ENCODE measurements at places on chromosomes 3 and 15. TPM values are rescaled to one million over a fixed set of nuclear protein-coding genes. Genes with fewer than 3 reads are reported as not detected.

GRCh38 chr15:93244696-93245660, 156.0 kb upstream of the RGMA start:
- no peak overlapping the region for H3K4me3 ChIP-seq
- no peaks in the 10 kb centered on the region for H3K4me1 ChIP-seq

DNA sequence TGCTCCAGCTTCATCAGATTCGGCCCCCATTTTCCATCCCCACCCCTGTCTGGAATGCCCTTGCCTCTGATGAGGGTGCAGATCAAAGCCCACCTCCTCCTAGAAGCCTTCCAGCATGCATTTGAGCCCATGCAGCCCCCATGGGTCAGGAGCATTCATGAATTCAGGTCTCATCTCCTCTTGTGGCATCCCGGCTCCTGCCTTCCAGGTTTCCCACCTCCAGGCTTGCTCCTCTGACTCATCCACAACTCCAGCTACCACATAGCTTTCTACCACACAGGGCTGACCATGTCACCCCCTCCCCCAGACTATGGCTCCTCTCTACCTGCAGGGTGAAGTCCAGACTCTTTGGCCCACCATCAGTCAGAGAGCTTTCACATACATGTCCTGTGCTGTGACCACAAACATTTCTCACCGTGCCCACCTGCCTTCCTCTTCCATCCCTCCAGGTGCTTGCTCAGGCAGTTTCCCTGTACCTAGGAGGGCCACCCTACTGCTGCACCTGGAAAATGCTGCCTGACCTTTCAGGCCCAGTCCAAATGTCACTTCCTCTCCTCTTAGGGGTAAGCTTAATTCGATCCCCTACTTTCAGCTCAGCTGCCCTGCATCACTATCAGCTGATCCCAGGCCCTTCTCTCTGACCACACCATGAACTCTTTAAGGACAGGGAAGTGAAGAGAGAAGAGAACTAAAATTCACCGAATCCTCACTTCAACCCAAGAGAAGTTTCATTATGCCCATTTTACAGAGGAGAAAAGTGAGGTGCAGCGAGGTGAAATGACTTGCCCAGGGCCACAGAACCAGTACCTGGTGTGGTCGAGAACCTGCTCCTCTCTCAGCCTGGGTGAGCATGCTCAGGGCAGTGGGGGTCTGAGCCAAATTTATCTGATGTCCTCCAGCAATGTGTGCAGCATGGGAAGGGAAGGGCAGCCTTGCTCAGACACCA, 13.7 kb upstream of the FGD5 start:
- H3K36me3 ChIP-seq = no peaks in the 10 kb centered on the region
- peaks cover 46% of the 10 kb centered on the region for H3K4me1 ChIP-seq
- no peak overlapping the region for H3K4me3 ChIP-seq
- peak overlapping the region; percentile 75 for H3K27ac ChIP-seq

Gene PFKFB4
- 16.8 TPM for total RNA-seq

Gene SRGAP3
- total RNA-seq = 17.8 TPM

DNA sequence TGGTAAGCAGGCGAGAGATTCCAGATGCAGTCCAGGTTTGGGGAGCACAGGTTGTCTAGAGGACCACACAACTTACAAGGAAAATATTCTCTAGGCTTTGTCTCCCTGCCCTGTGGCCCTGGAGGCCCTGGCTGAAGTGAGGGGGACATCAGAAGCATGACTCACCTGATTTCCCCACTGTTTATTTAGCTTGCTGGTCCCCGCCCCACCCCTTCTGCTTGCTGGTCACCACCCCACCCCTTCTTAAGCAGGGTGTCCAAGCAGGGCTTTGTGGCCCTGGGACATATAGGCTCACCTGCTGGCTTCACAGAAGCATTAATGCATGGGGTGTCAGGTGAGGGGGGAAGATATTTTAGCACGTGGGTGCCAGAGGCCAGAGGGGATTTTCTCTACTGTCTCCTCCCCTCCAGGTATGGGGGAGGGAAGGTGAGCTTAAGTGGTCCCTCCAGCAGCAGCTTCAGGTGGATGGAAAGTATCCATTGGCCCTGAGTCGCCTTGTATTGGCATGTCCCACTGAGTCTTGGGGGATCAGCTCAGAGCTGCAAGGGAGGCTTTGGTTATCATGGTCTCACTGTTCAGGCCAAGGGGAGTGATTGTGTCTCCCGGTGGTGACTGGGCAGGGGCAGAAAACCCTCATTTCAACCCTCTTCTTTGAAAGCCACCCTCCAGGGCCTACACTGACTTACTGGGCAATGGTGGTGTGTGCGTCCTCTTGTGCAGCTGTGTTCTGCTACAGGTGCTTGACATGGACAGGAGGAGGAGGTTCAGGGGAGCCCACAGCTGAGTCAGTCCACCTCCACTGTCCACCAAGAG, 49.8 kb downstream of the GASK1A start:
- no peak overlapping the region for H3K27ac ChIP-seq
- no peaks in the 10 kb centered on the region for H3K27me3 ChIP-seq

GRCh38 chr3:186339180-186339918, 22.7 kb downstream of the DGKG start:
- no peaks in the 10 kb centered on the region for H3K27me3 ChIP-seq
- no peak for DNase-seq
- H3K4me3 ChIP-seq = no peak overlapping the region
- no peak overlapping the region for H3K27ac ChIP-seq

- no peak overlapping the region for H3K27ac ChIP-seq
- DNase-seq = no peak
- H3K36me3 ChIP-seq = no peaks in the 10 kb centered on the region
- H3K27me3 ChIP-seq = no peaks in the 10 kb centered on the region
- no peak overlapping the region for H3K4me3 ChIP-seq
- H3K4me1 ChIP-seq = no peaks in the 10 kb centered on the region
These were observed 94.0 kb upstream of the PLCL2 start for GRCh38 chr3:16790432-16791400.

- H3K4me3 ChIP-seq = no peak overlapping the region
- no peak overlapping the region for H3K27ac ChIP-seq
- no peaks in the 10 kb centered on the region for H3K36me3 ChIP-seq
These were observed 96.4 kb downstream of the NAALADL2 start for GRCh38 chr3:174955513-174956016.

DNA sequence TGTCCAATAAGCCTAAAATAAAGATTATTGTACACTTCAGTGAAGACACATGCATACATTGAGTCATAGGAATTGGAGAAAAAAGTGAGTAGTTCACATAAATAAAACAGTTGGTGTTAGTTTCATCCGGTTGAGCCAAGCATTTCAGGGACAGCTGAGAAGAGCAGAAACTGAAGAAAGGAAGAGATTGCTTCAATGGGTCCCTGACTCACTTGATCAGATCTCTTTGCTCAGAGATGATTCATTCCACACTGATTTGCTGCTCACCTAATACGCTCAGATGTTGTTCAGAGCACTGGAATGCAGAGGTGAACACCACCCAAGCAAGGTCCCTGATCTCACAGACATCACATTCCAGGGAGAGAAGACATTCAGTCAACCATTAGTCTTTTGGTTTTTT, 93.7 kb downstream of the RAD18 start:
- no peaks in the 10 kb centered on the region for H3K36me3 ChIP-seq
- no peaks in the 10 kb centered on the region for H3K27me3 ChIP-seq
- no peaks in the 10 kb centered on the region for H3K4me1 ChIP-seq
- DNase-seq = no peak
- no peak overlapping the region for H3K27ac ChIP-seq

DNA sequence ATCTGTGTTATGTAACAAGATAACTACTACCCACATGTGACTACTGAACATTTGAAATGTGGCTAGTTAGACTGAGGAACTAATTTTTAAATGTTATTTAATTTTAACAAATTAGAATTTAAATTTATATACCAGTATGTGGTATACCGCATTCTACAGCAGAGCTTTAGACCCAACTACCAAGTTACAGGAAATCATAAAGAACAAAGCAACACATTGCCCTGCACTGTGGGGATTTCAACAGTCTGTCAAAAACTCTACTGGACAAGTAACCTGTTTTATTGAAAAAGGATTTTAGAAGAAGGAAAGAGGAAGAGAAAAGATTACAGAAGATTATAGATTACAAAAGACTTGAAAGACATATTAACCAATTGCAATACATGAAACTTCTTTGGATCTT, 64.9 kb downstream of the DPH6 start:
- H3K4me3 ChIP-seq = no peak overlapping the region
- no peaks in the 10 kb centered on the region for H3K27me3 ChIP-seq
- H3K27ac ChIP-seq = no peak overlapping the region
- no peak for DNase-seq
- no peaks in the 10 kb centered on the region for H3K4me1 ChIP-seq
- no peaks in the 10 kb centered on the region for H3K36me3 ChIP-seq

DNA sequence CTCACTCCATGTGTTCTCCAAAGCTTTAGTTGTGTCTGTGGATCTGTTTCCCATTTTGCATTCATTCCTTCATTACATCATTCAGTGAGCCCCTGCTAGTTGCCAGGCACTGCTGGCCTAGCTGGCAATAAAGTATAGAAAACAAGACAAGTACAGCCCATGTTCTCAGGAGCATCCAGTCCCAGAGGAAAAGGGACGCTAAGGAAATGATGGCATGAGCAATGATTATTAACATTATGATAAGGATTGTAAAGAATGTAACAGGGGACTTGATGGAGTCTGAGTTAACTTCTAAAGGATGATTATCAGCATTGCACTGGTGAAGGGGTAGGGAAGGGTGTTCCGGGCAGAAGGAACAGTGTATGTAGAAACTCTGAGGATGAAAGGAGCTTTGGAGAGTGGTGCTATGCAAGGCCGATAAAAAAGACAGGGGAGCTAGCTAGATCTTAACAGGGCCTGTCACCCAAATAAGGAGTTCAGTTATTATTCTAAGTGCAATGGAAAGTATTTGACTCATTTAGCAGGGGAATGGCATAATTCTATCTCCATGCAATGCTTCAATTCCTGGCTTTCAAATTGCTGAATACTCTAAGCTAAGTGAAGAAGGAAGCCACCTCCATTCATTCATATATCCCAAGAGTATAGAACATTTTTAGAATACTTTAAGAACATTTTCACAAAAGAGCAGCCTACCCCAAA, 258.2 kb upstream of the STT3B start:
- H3K27ac ChIP-seq = peak overlapping the region; percentile 46
- H3K27me3 ChIP-seq = no peaks in the 10 kb centered on the region

- no peak overlapping the region for H3K4me3 ChIP-seq
- H3K27ac ChIP-seq = no peak overlapping the region
- no peak for DNase-seq
- no peaks in the 10 kb centered on the region for H3K27me3 ChIP-seq
- H3K4me1 ChIP-seq = no peaks in the 10 kb centered on the region
- H3K36me3 ChIP-seq = no peaks in the 10 kb centered on the region
These were observed 167.1 kb downstream of the P3H2 start for GRCh38 chr3:189953551-189953950.

GRCh38 chr3:52831500-52832301, 1.2 kb upstream of the ITIH4 start:
- peak overlapping the region; percentile 39 for H3K27ac ChIP-seq
- DNase-seq = peak; percentile 62
- H3K27me3 ChIP-seq = no peaks in the 10 kb centered on the region
- H3K4me1 ChIP-seq = peaks cover 6% of the 10 kb centered on the region

GRCh38 chr15:100602823-100603393, 519 bp downstream of the ASB7 start:
- H3K36me3 ChIP-seq = no peaks in the 10 kb centered on the region
- peak overlapping the region; percentile 95 for H3K27ac ChIP-seq
- H3K4me1 ChIP-seq = peaks cover 27% of the 10 kb centered on the region
- H3K27me3 ChIP-seq = no peaks in the 10 kb centered on the region
- DNase-seq = no peak
- H3K4me3 ChIP-seq = peak overlapping the region; percentile 82

DNA sequence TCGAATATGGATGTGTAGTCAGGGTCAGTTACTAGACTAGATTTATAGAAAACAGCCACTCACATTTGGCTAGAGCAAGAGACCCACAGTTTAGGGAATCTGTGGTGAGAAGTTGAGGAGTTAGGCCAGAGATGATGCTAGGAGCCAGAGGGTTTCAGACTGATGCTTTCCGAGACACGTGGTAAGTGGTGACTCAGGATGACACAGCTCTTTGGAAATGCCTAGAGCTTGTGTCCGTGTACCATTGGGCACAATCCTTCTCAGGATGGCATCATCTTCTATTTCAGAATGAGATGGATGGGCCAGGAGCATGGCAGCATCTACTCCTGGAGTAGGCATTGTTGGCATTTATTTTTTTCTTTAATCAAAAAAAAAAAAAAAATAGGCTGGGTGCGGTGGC, 28.5 kb downstream of the PTPRG start:
- H3K27ac ChIP-seq = no peak overlapping the region
- H3K4me3 ChIP-seq = no peak overlapping the region
- H3K4me1 ChIP-seq = peaks cover 5% of the 10 kb centered on the region
- H3K27me3 ChIP-seq = no peaks in the 10 kb centered on the region
- peaks cover 4% of the 10 kb centered on the region for H3K36me3 ChIP-seq

- H3K27me3 ChIP-seq = no peaks in the 10 kb centered on the region
- H3K4me1 ChIP-seq = no peaks in the 10 kb centered on the region
- no peak overlapping the region for H3K27ac ChIP-seq
- no peaks in the 10 kb centered on the region for H3K36me3 ChIP-seq
- no peak for DNase-seq
These were observed 376.5 kb downstream of the MFSD1 start for GRCh38 chr3:159178209-159178897.

DNA sequence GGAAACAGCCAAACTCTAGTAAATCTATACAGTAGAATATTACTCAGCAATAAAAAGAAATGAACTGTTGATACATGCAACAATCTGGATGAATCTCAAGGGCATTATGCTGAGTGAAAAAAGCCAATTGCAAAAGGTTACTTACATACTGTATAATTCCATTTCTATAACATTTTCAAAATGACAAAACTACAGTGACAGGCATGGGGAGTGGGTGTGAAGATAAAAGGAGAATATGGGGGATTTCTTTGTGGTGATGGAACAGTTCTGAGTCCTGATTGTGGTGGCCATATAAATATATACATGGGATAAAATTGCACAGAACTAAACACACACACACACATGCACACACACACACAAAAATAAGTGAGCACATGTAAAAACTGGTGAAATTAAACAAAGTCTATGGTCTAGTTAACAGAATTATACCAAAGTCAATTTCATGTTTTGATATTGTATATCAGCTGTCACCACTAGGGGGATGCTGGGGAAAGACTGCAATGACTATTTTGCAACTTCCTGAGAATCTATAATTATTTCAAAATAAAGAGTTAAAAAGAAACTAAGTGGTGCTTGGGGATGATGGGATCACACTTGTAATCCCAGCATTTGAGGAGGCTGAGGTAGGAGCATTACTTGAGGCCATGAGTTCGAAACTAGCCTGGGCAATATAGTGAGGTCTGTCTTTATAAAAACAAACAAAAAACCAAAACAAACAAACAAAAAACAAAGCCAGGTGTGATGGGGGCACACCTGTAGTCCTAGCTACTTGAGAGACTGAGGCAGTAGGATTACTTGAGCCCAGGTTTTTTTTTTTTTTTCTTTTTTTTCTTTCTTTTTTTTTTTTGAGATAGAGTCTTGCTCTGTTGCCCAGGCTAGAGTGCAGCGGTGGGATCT, 66.0 kb downstream of the SPTSSB start:
- H3K36me3 ChIP-seq = no peaks in the 10 kb centered on the region
- no peak overlapping the region for H3K27ac ChIP-seq
- no peaks in the 10 kb centered on the region for H3K27me3 ChIP-seq
- H3K4me1 ChIP-seq = no peaks in the 10 kb centered on the region

- peaks cover 4% of the 10 kb centered on the region for H3K4me1 ChIP-seq
- DNase-seq = no peak
- no peak overlapping the region for H3K27ac ChIP-seq
- no peak overlapping the region for H3K4me3 ChIP-seq
- no peaks in the 10 kb centered on the region for H3K36me3 ChIP-seq
These were observed 9.5 kb upstream of the CCDC80 start for GRCh38 chr3:112650482-112650881.

Gene KNL1
- 1.00 TPM for total RNA-seq

GRCh38 chr3:195931582-195932273, 23.4 kb upstream of the TNK2 start:
- H3K36me3 ChIP-seq = no peaks in the 10 kb centered on the region
- no peak overlapping the region for H3K4me3 ChIP-seq
- H3K4me1 ChIP-seq = no peaks in the 10 kb centered on the region
- H3K27me3 ChIP-seq = no peaks in the 10 kb centered on the region
